ENCODE measurements at places on chromosomes 7 and 10. TPM values are rescaled to one million over a fixed set of nuclear protein-coding genes. Genes with fewer than 3 reads are reported as not detected.
A peak's percentile ranks its signal among the peaks of the same experiment; 100 is the strongest.

AQP1 gene
- 0.46 TPM for total RNA-seq

EBLN1 gene
- total RNA-seq: not detected

CPA2 gene
- total RNA-seq: not detected

RAPGEF5 gene
- total RNA-seq: 1.3 TPM

SPAM1 gene
- total RNA-seq: not detected

GPR85 gene
- total RNA-seq: 2.7 TPM

LHPP gene
- 14.4 TPM for total RNA-seq

COL17A1 gene
- 1.3 TPM for total RNA-seq

ACTL6B gene
- total RNA-seq: not detected

APBB1IP gene
- total RNA-seq: 34.6 TPM

DNA sequence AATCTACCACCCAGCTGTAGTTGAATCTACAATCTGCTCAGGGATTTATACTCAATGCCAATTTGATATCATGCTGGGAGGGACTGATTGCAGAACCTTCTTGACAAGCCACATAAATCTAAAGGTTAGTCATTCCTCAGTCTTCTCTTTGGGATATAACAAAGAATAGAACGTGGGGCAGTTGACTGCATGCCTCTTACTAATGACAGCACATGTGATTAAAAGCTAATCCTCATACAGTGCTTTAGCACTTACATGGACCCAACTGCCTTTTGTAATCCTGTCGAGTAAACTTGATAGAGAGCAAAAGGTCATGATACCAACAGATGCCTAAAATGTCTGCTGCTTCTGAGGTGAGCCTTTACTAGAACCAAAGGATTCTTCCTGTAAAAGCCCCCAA is 12.3 kb downstream of the KLHL7 start:
- no peaks in the 10 kb centered on the region for H3K36me3 ChIP-seq
- H3K27ac ChIP-seq: no peak overlapping the region
- peaks cover 36% of the 10 kb centered on the region for H3K4me1 ChIP-seq
- no peak overlapping the region for H3K4me3 ChIP-seq
- no peak for DNase-seq

GRCh38 chr7:124171068-124171467 is 138.2 kb upstream of the TMEM229A start:
- no peaks in the 10 kb centered on the region for H3K27me3 ChIP-seq
- no peak for DNase-seq
- H3K4me1 ChIP-seq: no peaks in the 10 kb centered on the region
- no peak overlapping the region for H3K27ac ChIP-seq
- H3K4me3 ChIP-seq: no peak overlapping the region

GRCh38 chr7:33673029-33673700 is 232.2 kb upstream of the BMPER start:
- peaks cover 3% of the 10 kb centered on the region for H3K27me3 ChIP-seq
- no peaks in the 10 kb centered on the region for H3K36me3 ChIP-seq
- H3K4me1 ChIP-seq: peaks cover 19% of the 10 kb centered on the region
- no peak overlapping the region for H3K4me3 ChIP-seq

GRCh38 chr7:48904975-48905374 is 19.4 kb upstream of the CDC14C start:
- H3K36me3 ChIP-seq: no peaks in the 10 kb centered on the region
- no peak for DNase-seq
- H3K4me1 ChIP-seq: no peaks in the 10 kb centered on the region
- H3K27me3 ChIP-seq: no peaks in the 10 kb centered on the region

- no peak overlapping the region for H3K4me3 ChIP-seq
- no peak overlapping the region for H3K27ac ChIP-seq
- H3K4me1 ChIP-seq: no peaks in the 10 kb centered on the region
These were observed 61.0 kb upstream of the AOAH start for GRCh38 chr7:36784991-36785940.

- peaks cover 13% of the 10 kb centered on the region for H3K4me1 ChIP-seq
- peak overlapping the region; percentile 83 for H3K4me3 ChIP-seq
- peak; percentile 51 for DNase-seq
- H3K27ac ChIP-seq: no peak overlapping the region
- H3K36me3 ChIP-seq: no peaks in the 10 kb centered on the region
These were observed 14.0 kb upstream of the PTTG1IP2 start for GRCh38 chr7:90455163-90456030.

DNA sequence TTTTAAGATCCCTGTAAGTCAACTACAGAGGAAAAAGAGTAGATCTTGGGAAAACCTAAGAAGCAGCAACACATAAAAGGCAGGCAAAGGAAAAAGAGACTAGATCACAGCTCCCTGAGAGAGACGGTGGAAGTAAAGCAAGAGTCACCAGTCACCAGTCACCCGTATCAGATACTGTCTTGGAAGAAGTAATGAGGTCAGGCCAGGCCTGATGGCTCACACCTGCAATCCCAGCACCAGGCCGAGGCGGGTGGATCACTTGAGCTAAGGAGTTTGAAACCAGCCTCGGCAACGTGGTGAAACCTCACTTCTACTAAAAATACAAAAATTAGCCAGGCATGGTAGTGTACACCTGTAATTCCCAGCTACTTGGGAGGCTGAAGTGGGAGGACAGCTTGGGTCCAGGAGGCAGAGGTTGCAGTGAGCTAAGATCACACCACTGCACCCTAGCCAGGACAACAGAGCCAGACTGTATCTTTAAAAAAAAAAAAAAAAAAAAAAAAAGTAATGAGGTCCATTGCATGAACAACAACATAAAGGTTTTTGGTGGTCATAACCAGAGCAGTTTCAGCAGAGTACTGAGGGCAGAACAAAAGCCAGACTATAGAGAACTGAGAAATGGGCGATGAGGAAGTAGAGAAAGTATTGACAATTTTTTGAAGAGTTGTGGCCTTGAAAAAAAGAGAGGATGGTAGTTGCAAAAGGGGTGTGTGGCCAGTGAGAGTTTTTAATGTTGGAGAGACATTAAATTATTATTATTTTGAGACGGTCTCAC is 16.9 kb downstream of the ZNF713 start:
- no peaks in the 10 kb centered on the region for H3K36me3 ChIP-seq
- no peak overlapping the region for H3K27ac ChIP-seq
- no peak for DNase-seq
- H3K4me3 ChIP-seq: no peak overlapping the region

- no peak for DNase-seq
- H3K36me3 ChIP-seq: no peaks in the 10 kb centered on the region
- no peak overlapping the region for H3K27ac ChIP-seq
- no peak overlapping the region for H3K4me3 ChIP-seq
- no peaks in the 10 kb centered on the region for H3K27me3 ChIP-seq
These were observed 33.9 kb downstream of the CYCS start for GRCh38 chr7:25091176-25091575.

DNA sequence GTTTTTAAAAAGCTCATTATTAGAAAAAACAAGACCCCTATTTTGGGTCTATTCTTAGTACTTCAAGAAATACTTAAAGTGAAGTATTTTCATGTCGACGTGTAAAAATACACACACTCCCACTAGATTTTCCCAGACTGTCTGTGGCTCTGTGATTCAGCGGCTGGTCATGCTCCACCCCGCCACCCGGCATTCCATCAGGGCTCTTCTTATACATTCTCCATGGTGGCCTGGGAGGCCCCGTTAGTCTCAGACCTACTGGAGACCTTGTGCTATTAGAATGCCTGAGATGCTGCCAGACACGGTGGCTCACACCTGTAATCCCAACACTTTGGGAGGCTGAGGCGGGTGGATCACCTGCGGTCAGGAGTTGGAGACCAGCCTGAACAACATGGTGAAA is 13.1 kb downstream of the TECPR1 start:
- peak overlapping the region; percentile 25 for H3K27ac ChIP-seq
- no peak for DNase-seq
- peaks cover 10% of the 10 kb centered on the region for H3K4me1 ChIP-seq
